NCI-H1694 (cell line): ENCODE measurements at places on chromosomes 5 and 9.

DNA sequence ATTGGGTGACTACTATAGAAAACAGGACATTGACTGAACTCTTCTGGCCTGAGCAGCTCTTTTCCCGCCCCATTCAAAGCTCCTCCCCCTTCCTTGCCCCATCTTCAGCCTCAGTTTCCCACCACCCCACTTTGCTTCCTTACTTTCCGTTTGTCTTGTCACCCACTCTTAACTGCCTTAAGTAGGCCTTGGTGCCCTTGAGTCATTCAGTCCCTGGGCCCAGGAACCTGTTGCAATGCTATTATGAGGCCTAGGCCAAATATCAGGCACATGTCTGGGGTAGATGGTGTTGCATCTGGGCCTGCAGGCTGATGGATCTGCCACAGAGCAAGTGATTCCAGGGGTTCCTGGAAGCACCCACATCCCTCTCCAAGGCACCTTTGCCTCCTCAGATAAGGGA, 17.7 kb upstream of the GALNT10 start:
- DNase-seq, result no peak

- DNase-seq, result no peak
Observed at GRCh38 chr5:2442496-2443354, 308.8 kb downstream of the IRX2 start.

DNA sequence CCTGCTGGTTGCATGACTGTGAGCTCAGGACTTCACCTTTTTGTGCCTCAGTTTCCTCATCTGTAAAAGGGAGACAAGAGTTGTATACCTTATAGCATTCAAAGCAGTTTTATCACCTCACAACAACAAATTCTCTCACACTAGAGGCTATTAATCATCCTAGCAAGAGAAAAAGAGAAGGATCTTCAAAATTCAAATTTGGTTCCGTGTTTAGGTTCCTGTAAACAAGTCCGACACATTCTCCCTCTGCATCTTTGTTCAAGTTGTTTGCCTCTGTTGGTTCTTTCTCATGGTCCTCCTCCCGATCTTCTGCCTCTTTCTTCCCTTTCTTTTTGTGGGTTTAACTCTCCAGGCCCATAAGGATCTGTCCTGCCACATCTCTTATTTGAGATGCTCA, 218.0 kb downstream of the PIK3R1 start:
- no peak for DNase-seq

- no peak for DNase-seq
Observed at GRCh38 chr5:178797546-178798440, 62.0 kb upstream of the ZNF354B start.

DNA sequence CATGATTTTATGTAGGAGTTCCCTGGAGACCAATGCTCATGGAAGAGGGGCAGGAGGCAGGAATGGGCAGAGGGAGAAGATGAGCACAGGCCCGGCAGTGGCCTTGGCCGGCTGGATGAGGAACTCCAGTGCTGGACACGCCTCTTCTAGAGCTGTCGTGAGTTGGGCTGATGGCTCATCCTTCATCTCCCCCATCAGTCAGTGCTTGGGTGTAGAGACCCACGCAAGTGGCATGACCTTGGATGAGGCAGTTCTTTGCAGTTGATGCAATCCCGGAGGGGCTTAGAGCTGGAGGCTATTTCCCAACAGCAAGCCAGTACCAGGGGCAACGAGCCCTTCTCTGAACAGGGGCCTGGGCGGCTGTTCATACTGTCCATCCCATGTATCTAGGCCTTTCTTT, 25.5 kb upstream of the ARAP3 start:
- DNase-seq, result no peak

DNA sequence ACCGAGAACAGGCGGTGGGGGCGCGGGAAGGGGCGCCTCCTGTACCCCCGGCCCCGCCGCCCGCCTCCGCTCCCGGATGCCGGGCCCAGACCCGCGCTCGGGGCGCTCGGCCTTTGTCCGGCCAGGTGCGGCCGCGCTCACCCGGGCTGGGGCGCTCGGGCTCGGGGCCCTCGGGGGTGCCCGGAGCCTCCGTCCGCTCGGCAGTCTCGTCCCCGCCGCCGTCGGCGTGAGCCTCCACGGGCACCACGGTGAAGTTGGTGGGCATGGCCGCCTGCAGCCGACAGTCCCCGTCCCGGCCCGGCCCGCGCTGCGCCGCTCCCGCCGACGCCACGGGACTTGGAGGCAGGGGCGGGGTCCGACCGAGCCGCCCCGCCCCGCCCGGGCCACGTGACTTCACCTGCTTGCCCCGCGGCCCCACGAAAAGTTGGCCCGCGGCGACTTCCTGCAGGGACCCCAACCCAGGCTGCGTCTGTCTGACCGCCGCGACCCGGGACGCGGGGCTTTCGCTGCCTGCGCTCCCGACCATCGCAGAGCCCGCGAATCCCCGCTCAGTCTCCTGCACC, at the start of gene SLC12A7:
TSS of gene SLC12A7 (minus strand) at position 337 of the 563 bp plus-strand sequence. CDS start at position 265, 72 bp downstream.
- DNase-seq, result no peak

DNA sequence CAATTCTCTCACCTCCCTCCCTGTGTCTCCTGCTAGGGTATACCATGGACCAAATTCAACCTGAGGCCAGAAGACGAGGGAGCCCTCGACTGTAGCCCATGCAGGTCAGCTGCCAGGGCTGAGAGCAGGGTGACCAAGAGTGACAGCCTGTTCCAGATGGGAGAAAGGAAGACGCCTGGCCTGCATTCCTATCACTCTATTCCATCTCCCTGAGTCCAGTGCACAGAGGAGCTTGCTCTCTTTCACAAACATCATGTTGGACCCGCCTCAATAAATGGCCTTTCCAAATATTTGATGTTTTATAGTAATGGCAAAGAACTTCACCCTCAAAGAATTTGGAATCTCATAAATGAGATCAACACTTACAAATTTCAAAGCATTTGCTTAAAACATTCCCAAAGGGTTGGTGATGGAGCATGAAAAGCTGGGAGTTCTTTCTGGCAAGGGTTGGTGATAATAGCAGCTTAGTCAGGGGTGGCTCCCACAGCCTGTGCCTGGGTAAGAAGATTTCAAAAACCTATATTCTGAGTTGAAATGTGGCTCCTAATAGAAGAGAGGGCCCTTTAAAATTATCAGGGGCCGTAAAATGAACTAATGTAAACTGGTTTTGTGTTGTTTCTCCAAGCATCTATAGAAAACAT, 393.1 kb downstream of the EFNA5 start:
- DNase-seq, result no peak

DNA sequence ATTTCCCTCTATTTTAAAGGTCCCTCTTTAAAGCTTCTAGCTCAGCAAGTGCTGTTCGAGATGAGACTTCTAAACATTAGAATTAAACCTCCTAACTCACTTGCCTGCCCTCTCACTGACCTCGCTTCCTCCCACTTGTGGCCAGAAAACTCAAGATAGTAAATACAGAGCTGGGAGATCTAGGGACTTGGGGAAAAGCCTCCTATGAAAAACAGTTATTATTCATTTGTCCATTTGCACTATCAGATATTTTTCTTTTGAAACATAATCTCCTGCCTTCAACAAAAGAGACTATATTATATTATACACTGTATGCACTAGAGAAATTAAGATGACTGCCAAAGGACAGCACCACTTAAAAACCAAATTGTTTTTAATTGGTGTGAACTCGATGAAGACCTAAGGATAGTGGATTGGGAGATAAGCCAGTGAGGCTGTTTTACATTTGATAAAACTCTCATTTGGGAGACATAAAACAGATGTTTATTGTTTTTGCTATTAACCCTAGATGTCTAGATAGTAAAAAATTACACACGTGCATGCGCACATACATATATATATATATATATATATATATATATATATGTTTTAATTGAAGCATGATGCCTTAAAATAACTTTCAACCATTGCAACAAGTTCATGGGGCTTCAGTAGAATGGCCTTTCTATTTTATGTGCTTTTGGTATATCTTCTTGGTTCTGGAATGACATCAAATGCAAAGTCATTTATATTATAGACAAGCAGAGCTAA, 229.4 kb downstream of the ADAMTSL1 start:
- DNase-seq, result no peak

GRCh38 chr5:56316299-56316994, 83.3 kb upstream of the ANKRD55 start:
- no peak for DNase-seq

DNA sequence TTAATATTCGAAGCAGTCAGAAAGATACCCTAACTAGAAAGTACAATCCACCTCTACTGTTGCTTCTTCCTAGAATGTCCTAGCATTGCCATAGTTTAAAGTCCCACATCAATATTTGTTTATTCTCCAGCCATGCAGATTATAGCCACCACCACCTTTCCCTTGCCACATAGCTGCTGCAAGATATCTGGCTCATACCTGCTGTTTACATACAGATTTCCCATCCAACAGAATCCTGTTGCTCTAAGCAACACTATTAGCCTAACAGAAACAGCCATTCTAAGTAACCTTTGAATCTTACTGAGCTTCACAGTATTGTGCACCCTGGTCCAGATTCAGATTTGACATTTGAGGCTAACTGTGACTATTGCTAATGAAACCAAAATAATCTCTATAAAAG, 45.6 kb downstream of the GNAQ start:
- no peak for DNase-seq

DNA sequence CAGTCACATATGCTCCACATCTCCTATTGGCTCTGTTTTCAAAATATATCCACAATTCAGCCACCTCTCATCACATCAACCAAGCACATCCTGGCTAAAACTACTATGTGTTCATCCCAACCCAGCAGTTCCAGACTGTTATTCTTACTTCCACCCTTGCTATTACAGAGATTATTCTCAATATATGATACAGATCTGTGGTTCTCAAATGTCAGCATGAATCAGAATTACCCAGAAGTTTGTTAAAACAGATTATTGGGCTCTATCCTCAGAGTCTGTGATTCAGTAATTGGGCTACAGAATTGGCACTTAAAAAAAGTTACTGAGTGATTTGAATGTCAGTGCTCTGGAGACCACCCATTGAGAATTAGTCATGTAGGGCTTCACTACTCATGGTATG, 78.8 kb upstream of the IZUMO3 start:
- DNase-seq, result no peak

DNA sequence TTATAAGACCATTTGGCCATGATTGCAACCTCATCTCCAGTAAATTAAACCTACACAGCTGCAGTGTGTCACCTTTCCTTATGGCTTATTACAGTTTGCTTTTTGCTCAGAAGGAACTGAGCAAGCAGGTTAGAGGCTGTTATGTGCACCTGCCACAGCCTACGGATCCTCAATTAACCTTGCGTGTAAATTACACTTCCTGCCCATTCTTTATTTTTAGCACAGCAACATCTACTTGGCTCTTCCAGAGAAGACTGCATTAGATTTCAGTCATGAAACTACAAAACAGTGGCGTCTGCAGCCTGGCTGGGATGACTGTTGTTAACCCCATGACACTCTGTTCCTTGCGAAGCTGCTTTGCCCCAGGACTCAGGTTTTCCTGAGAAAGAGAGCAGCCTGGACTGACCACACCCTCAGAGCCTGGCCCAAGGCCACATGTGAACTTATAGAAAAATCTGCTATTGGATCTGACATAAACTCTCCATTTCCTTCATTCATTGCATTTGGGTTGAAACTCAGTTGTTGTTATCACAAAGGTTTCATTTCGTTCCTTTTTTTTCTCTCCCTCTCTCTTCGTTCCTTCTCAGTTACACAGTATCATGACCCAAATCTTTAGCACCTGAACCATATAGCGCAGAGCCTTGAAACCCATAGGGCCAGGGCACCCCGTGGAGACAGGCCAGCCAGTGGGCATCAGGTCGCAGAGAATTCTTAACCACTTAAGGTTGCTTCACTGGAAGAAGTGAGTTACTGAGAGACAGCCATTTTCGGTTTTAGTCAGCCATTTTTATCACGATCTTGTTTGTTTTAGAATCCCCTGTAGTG, 138.6 kb downstream of the PALM2AKAP2 start:
- DNase-seq, result no peak

DNA sequence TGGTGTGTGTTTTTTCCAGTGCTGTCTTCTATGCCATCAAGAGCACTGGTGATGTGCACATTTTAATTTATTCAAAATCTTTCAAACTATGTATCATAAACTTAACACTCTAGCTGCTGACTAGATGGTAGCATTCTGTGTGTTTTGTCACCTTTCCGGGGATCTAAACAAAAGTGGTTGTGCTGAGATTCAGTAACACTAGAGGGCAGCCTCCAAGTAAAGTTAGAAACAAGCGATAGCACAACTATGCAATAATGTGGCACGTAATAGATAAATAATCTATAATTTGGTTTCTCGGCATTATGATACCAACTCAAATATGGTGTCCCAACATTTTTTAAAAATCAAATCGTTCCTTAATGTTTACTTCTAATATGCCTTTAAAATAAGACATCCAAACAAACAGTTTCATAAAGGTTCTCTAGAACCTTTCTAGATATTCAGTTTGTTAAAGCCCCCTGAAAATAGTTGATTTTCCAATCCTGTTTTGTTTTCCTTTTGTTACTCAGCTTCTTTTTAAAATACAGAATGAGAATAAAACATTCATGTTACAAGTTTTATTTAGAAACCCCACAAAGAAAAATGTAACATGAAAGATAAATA, 16.9 kb downstream of the SEMA6A start:
- no peak for DNase-seq

GRCh38 chr9:8365029-8365428, 565.5 kb upstream of the DMAC1 start:
- DNase-seq, result no peak

- DNase-seq, result no peak
Observed at GRCh38 chr9:121852241-121852640, 200.8 kb downstream of the DAB2IP start.

DNA sequence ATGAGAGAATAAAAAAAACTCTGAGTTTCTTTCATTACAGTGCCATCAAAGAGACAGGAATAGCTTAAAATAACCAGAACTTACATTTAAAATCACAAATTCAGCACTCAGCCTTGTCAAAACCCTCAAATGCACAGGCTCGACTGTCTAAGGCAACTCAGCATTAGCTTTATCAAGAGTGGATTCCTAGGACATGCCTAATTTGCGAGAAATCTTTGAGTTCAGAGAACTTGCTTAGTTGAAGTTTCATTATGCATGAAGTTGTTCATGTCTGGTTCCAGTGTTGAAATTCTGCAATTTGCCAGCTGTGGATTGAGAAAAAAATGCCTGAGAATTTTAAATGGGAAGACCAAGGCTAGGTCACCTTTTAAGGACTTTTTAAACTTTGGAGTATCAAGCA, 151.1 kb downstream of the LRRC70 start:
- no peak for DNase-seq

DNA sequence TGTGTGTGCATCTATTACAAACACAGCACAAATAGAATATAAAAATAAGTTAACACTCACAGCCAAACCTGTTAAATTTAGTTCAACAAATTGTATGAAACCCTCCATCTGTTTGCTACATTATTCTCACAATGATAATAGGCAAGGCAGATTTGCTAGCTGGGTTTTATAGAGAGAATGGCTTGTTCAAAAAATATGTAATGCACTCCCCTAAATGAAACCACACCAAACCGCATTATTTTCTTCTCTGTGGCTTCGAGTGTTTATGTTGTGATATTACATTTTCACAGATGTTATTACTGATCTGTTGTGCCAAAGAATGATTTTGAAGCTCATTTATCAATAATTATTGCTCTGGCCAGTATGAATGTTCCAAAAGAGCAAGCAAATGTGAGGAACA, 92.9 kb downstream of the SPATA31D1 start:
- no peak for DNase-seq

DNA sequence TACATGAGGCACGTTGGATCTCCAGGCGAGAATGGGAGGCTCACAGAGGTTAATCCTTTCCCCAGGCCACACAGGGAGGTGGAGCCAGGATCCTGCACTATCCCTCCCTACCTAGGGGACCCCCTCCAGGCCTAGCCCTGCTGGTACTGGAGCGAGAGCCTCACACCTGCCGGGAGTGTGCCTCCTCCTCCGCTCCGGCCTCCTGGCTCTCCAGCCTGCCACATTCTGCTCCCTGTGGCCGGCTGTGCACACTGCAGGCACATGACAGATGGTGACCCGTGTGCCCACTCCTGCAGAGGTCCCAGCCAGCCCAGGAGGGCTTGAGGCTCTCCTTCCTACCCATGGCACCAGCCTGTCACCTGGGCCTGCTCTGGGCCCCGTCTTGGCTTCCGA, 93.4 kb downstream of the RXRA start:
- DNase-seq, result peak; percentile 17
